ENCODE measurements at places on chromosomes 3 and 15.

- no peak for DNase-seq
Observed at GRCh38 chr3:49025005-49025792, 3.3 kb downstream of the NDUFAF3 start.

DNA sequence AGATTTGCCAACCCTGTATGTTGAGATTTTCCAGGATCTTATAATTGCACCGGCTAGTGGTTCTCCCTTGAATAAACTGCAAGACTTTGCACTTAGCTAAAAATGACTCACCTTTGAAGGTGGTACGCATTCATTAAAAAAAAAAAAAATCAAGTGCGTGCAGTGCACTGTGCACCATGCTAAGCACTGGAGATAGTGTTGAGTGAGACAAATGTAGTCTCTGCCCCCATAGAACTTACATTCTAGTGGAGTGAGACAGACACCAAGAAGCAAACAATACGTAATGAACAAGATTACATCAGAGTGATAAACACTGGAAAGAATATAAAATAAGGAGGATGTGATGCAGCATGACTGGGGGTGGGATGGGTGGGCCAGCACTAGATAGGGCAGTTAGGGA lies 69.4 kb downstream of the ITPR1 start:
- DNase-seq, result no peak

DNA sequence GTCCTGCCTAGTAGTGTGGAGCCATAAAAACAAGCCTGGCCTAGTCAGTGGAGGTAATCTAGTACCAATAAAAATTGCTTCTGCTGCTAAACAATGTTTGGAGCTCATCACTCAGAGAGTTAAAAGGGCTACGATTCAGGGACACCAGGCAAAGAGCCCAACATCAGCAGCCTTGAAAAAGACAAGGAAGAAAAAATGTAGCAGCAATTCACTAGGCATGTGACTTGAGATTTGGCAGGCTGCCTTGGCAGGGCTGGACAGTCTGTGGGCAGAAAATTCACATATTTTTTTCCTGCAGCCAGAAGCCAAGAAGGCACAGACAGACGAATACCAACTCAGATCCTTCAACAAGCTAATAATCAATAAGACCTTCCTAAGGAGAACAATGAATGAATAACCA lies 47.2 kb downstream of the IGSF11 start:
- peak; percentile 2 for DNase-seq

- DNase-seq, result peak; percentile 84
Observed at GRCh38 chr15:59313641-59314332, 58.9 kb downstream of the MYO1E start.

GRCh38 chr3:182220013-182220412 lies 508.3 kb downstream of the SOX2 start:
- DNase-seq, result no peak

- DNase-seq, result no peak
Observed at GRCh38 chr3:4812591-4812990, 166.6 kb upstream of the BHLHE40 start.

DNA sequence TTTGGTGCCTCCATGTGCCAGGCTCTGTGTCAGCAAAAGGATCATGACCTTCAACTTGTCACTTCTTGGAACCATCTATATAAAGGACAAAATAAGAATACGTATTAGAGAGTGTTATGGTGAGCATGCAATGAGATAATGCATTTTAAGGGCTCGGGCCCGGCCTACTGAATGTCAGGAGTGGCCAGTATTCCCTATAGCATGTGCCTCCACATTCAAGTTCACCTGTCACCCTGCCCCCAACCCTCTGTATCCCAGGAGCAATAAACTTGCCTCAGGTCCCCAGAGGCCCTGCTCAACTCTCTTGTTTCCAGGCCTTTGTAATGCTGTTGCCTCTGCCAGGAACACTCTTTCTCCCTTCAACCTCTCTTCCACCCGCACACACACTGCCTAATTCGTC lies 90.2 kb upstream of the SLC6A11 start:
- DNase-seq, result no peak

DNA sequence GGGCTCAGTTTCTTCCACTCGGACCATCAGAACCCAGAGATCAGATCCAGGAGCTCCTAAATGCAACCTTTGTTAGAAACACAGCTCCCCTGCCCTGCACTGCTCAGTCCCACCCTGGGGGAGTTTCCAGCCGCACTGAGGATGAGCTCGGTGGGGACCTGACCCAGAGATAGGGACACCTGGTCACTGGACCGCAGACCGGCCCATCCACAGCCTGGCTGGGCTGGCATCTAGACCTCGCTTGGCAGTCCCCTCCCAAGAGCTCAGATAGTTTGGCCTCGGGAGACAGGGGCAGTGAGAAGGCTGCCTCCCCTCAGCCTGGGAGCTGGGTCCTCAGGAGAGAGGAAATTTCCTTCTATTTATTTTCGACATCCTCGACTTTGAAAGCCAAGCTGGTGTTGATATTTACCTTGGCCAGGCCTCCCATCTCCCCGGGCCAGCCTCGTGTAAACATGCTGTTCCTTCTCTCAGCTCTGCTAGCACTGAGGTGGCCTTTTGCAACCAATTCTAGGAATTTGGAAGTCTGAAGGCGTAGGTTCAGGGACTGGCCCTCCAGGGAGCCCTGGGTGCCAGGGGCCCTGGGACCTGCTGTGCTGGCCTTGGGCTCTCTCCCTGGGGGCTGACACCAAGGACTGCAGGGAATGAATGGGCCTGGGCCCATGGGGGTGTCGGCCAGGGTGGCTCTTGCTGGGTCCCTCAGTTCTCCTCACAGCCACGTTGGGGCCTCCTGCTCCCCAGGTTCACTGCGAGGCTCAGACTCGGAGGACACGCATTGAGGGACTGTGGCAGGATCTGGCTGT lies 90.1 kb downstream of the VGLL4 start:
- peak; percentile 81 for DNase-seq

GRCh38 chr15:94411846-94412245 lies 180.5 kb downstream of the MCTP2 start:
- DNase-seq, result no peak

DNA sequence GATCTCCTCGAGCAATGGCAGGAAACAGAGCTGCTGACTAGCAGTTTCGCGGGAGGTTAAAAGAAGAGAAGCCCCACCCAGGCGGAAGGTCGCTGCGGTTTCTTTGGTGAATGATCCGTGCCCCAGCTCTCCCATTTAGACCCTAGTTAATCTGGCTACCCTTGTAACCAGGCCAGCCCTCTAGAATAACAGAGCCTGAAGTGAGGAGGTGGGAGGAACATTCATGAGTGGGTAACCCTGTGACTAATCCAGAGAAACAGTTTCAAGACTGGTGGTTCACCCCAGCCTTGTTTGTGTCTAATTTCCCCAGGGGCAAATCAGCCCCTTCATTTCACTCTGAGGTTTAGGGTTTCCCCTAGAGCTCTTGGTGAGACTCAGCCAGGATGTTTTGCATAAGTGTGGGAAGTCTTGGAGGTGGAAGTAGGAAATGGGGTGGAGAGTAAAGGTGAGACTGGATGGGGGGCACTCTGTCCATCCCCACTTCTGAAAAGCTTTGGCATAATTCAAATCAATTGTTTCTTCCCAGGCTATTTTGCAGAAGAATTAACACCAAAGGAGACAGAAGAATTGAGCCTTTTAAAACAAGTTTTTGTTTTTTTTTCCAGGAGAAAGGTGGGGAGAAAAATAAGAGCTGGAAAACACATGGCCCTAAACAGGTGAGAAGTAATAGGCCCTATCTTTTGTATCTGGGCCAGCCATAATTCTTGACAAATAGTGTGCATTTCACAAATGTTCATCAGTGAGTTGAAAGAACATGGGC lies 303.1 kb downstream of the RPLP1 start:
- DNase-seq, result no peak

DNA sequence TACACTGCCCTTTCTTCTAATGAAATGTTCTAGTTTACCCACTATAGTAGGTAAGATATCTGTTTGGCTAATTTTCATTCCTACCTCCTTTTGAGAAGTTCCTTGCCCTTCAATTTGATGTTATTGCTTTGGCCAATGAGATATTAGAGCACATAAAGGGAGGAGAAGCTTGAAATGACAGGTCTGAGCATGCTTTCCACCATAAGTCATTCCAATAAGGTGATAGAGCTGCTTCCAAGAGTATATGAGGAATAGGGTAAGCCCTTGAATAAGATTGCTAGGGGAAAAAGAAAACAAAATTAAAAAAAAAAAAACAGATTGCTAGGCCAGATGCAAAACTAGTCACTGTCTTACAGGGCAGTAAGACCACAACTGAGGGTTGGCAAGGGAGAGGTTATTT lies 78.9 kb upstream of the TRIM42 start:
- DNase-seq, result no peak

DNA sequence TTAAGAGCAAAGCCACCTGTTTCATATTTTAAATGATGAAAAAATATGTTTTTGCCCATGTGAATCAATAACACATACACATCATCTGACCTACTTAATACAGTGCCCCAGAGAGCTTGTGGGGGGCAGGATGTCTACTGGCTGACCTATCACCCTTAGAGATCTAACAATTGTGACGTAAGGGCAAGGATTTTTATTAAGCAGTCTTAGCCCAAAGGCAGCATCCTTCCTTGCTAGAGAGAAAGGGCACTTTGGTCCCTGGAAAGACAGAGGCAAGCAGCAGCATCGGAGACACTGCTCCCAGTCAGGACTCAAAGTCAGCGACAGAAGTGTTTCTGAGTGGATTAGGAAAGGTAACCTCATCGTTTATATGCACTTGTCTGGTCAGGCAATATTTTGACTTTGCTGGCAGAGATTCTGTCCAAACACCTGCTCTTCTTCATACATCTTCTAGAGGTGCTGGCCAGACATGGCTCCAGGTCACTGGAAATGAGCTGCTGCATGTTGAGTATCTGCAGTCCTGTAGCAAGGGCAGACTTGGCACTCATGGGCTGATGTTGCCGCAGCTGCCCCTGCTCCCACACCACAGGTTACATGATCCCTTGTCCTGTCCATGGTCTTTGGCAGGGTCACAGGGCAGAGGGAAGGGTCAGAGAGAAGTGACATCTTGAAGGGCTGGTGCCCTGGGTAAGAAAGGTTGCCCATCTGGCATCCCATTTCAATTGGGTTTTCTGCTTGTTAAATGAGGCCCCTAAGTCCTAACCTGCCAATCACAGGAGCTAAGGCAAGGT lies 1.8 kb downstream of the CXCR6 start:
- no peak for DNase-seq

DNA sequence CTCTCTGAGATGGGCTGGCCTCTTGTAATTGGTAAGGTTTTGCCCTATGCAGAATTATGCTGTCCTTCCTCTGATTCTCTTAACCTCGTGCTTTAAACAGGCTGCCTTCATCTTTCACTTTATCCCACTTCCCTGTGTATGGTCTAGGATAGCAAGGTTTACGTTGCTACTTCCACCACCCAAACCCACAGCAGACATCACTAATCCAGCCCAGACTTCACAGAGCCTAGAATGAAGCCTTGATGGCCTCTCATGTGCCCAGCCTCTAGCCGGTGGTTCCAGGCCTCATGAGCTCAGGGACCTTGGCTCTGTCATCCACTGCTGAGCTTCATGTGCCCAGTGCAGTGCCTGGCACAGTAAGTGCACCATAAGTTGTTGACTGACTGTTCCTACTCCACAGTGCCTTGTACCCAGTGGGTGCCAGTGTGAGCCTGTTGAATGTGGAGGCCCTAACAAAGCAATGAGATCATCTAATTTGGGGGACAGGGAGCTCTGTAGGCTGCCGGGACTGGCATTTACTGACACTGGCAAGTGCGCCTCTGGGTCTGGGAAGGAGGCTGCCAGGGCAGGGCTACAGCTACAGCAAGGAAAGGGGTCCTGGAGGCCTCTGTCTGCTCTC lies 12.5 kb downstream of the SLC6A6 start:
- DNase-seq, result no peak

DNA sequence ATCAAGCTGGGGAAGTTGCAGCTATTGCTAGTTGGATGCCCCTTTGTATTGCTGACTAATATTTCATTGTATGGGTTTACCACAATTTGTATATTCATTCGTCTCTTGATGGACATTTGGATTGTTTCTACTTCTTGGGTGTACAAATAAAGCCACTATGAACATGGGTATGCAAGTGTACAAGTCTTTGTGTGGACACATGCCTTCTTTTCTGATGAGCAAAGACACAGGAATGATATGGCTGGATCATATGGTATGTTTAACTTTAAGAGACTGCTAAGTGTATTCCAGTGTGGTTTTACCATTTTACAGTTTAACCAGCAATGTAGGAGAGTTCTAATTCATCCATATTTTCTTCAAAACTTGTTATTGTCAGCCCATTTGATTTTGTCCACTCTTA lies 32.2 kb downstream of the NECTIN3 start:
- no peak for DNase-seq

DNA sequence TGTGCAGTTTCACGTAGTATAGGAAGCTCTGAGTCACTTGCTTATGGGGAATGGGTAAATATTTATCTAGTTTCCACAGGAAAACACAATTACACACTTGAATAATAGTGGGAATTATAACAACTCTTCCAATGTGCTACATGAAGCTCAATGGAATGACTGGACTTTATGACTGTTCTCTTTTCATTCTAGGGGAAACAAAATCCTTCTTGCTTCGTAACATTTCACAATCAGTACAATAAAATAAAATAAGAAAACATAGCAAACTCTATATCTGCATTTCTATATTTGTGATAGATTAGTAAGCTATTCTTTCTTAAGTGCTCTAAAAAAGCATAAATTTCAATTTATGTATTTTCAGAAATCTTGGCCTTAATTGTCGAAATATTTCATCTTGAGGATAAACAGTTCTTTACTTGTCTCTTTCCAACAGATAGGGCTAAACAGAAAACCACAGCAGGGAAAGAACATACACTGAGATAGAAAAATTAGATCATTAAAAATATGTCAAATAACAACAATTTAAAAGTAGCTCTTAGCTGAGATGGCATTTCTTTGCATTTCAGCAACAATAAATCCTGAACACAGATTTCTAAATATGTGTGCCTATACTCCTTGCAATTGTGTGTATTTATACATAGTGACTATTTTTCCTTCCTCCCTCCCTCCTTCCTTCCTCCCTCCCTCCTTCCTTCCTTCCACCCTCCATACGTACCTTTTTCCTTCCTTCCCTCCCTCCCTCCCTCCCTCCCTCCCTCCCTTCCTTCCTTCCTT lies 395.5 kb upstream of the KCNMB2 start:
- peak; percentile 13 for DNase-seq

DNA sequence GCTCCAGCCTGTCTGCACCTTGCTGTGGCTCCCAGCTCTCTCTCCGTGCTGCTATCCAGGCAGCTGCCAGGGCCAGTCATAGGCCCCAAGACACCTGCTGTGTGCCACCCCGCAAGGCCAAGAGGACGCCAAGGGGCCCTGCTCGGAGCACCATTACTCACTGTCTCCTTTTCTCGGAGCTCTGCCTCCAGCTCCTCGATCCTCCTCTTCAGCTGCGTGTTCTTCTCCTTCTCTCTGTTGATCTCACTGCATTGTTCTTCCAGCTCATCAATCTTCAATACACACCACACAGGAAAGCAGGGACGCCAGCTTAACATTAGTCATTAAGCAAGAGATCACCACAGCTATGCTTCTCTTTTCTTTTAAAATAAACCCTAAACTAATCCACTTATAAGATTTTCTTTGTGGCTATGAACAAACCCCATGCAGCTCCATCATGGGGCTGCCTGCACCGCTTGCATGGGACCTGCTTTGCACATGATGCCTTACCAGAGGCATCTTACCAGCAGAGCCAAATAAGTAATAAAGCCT lies 42.6 kb downstream of the WHAMM start:
- no peak for DNase-seq
